ENCODE measurements at places on chromosomes 7 and 10.

DNA sequence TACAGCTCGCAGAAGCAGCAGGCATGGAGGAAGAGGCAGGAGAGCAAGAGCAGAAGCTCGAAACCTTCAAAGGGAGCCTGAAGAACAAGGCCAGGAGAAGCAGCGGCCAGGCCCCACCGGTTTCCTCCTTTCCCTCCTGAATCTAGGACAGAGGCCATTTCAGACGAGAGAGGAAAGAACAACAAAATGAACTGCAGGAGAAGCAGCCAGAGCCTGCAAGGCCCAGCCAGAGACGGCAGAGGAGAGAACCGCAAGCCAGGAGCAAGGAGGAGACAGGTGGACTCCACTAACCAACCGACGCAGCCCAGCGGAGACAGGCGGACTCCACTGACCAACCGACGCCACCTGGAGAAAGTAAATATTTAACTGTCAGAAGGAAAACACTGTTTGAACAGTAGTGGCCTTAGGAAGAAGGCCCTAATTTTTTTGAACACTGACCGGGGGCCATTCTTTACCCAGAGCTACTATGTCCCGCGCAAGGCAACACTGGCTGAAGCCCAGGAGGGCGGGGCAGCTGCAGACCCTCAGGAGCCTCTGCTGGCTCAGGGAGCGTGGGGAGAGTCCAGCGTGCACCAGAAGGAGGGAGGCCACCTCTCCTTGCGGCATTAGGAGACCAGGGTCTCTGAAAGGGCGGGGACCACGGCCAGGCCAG, 559.2 kb downstream of the PTPRN2 start:
- DNase-seq, result no peak

- no peak for DNase-seq
These were observed 306.0 kb upstream of the LRGUK start for GRCh38 chr7:133821171-133821570.

GRCh38 chr10:49360271-49361177, 35.4 kb downstream of the DRGX start:
- DNase-seq, result no peak

- DNase-seq, result no peak
These were observed 281.2 kb upstream of the VSTM2A start for GRCh38 chr7:54260941-54261371.

DNA sequence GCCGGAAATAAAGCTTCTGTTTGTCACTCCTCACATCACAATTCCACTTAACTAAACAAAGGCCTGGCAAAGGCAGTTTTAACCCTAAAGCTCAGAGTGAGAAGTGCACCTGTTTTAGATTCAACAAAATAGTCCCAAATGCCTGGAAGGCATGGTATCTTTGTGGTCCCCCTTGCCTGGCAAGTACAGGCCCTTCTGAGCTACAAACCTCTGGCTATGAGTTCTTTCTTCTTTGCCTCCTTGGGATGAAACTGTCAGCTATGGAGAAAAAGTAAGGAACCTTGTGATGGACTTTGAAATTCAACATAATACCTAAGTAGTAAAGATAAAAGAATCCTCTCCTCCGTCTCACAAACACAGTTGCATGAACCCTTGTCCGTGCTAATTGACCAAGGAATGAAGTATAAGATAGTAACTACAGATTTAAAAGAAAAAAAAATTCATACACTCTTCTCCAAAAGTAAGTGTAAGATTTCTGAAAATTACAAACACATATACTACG, 244.5 kb upstream of the ETV1 start:
- no peak for DNase-seq

- DNase-seq, result no peak
These were observed 76.0 kb upstream of the IL6 start for GRCh38 chr7:22651036-22651435.

DNA sequence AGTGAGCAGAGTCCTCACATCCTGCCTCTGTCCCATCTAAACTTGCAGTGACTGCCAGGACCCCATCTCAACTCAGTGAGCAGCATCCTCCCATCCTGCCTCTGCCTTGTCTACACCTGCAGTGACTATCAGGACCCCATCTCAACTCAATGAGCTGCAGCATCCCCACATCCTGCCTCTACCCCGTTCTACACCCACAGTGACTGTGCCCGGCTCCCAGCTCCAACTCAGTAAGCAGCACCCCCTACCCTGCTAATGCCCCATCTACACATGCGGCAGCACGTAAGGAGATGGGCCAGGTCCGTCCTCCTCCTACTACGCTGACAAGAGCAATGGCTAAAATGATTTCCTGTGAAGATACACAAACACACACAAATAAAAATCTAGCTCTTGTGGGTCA, 65.5 kb downstream of the TNS3 start:
- no peak for DNase-seq

DNA sequence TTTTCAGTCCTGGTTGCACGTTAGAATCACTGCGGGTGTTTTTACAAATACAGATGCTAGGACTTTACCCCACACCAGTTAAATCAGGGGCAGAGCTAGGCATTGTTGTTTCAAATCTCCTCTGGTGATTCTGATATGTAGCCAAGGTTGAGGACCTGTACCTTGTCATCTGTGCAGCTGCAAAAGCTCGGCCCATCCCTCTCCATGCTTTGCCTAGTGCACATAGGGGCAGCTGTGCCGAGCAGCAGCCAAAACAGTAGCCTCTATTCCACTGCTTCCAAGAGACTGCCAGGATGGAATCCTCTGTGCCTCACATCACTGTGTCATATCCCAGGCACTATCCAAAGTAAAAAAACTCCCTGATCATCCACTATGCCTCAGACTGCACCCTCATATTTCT, 181.3 kb downstream of the CDK14 start:
- no peak for DNase-seq

DNA sequence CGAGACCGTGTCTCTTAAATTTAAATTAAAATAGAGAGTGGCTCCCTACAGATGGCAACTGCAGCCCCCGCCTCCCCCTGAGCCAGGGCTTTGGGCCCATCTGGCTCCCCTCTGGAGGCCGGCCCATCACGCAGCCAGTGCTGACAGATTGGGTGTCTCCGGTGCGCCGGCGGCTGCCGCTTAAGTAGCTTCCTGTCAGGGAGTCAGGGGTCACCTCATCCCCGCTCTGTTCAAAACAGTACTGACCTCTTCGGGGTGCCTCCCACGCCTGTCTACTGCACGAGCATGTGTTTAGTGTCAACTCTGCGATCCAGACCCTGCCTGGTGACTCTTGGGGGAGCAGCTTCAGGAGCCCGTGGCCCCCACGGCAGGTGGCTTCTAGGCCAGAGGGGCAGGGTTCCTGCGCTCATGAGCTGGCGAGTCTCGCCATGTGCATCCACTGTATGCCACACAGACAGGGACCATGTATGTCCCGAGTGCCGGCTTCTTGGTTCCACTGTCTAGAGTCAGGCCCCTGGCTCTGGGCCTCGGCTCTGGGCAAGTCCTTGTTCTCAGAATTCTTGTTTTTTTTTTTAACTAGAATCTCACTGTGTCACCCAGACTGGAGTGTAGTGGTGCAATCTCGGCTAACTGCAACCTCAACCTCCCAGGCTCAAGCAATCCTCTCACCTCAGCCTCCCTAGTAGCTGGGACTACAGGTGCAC, 36.1 kb downstream of the KCTD7 start:
- no peak for DNase-seq

- DNase-seq, result no peak
These were observed 63.6 kb downstream of the ADARB2 start for GRCh38 chr10:1673568-1674345.

DNA sequence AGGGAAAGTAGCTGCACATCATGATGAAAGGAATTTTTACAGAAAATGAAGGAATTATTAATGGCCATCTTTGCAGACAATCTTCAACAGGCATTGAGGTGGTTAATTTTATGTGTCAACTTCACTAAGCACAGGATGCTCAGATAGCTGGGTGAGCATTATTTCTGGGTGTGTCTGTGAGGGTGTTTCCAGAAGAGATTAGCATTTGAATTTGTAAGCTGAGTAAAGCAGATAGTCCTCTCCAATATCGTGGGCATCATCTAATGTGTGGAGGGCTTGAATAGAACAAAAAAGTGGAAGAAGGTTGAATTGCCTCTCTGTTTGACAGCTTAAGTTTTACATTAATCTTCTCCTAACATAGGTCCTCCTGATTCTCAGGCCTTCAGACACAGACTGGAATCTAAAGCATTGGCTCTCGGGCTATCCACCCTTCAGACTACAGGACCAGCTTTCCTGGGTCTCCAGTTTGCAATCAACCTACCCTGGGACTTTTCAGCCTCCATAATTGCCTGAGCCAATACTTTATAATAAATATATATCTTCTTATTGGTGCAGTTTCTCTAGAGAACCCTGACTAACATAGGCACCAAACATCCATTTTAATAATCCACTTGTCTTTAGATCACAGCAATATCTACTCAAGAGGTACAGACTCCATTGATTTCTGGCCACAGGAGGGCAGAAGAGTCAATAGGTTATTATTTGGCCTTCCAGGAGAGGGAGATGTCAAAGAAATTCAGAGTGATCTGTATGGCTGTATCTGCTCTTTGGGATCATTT, 10.5 kb upstream of the CRPPA start:
- no peak for DNase-seq

GRCh38 chr7:124777268-124777667, 11.7 kb upstream of the GPR37 start:
- DNase-seq, result no peak

DNA sequence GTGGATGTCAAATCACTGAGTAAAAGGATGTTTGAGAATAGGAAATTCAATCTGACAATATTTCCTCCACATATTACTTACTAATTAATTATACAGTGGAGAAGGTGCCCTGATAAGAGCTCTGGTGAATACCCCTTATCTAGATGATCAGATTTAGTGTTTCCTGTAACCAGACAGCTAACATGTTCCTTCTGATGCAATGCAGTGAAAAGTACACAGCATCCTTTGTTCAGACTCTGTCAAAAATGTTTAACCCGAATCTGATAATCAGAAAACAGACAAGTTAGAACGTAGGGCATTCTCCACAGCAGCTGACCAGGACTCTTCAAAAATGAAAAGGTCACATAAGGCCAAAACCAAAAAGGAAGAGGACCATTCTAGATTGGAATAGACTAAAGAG, 46.2 kb downstream of the WDR11 start:
- no peak for DNase-seq

GRCh38 chr7:95312561-95312960, 11.8 kb downstream of the PON1 start:
- DNase-seq, result no peak

DNA sequence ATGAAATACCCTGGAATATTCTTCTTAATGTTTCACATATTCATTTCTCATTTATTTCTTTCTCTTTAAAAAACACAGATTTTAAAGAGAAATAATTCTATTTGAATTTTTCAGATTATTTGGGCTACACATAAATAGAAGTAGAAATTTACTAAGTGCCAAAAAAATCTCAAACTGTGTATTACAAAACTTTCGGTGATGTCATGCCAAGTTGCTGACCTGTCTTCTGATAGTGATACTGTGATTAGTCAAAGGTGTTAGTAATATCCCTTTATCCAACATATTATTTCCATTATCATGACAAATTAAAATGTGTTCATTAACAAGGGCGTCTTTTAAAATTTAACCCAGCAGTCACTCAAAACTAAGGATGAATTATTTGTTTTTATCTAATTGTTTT, 60.1 kb downstream of the COL28A1 start:
- no peak for DNase-seq

GRCh38 chr7:24861336-24861735, 104.1 kb upstream of the GSDME start:
- no peak for DNase-seq

- no peak for DNase-seq
These were observed 5.0 kb downstream of the KNDC1 start for GRCh38 chr10:133164816-133165555.

DNA sequence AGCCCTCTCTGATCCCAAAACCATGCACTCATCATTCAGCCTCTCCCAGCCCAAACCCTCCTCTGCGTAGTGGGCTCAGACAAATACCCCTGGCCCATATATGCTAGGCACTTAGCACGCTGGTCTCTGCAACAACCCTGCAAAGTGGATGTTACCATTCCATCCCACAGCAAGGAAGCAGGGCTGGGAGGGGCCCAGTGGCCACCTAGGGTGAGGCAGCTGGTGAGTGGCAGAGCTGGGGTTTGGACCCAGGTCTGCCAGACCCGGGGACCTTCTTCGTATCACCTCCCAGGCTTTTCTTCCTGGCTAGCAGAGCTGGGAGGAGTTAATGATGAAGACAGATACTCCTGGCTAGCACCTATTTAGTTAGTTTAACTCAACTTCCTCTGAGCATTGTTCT, 33.1 kb upstream of the SLC29A3 start:
- no peak for DNase-seq

- DNase-seq, result peak; percentile 0
These were observed 822 bp downstream of the SAMD9L start for GRCh38 chr7:93147363-93147762.

- DNase-seq, result no peak
These were observed 48.5 kb upstream of the OSBPL3 start for GRCh38 chr7:25028370-25029021.

- no peak for DNase-seq
These were observed 22.7 kb downstream of the RBM28 start for GRCh38 chr7:128321044-128321422.

GRCh38 chr10:91567815-91568214, 65.1 kb downstream of the PPP1R3C start:
- no peak for DNase-seq

DNA sequence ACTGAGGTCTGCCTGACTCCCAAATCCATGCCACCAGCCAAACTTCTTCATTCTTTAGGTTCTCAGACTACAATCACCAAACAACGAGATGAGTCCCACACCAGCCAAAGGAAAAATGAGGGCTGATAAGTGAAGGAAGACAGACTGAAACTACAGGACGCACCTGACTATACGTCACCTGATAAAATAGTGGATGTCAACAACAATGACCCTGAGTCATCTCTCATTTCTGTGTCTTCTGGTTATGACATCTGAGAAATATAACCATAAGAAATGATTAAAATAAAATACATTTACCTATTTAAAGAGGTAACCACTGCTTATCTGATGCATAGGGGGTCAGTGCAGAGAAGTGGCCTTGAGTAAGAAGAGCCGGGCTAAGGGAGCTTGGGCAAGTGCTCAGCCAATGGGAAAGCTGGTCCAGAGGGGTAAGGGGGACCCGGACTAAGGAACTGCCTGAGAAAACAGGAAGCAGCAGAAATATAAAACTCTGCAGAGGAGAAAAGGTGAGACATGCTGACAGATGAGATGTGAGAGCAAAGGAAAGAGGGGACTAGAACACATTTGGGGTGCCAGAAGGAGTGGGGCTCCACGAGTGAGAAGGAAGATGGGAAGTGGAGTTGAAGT, 51.8 kb downstream of the HIPK2 start:
- no peak for DNase-seq

DNA sequence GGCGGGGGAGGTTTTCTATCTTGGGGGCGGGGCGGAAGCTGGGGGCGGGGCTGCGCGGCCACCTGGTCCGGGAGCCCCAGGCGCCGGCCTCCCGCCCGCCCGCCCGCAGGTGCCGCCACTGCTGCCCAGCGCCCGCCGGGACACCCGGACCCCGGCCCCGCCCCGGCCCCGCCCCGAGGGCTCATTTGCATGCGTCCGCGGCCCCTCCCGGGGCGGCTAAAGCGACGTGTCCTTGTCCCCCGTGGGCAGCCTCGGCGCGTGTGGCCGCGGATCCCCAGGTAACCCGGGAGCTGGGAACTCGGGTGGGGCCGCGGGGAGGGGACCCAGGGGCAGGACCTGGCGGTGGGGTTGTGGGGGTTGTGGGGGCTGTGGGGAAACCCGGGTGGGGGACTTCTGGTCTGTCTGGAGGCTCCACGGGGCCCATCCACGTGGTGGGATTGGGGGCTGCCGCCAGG, at the start of gene BHLHA15:
TSS of gene BHLHA15 (plus strand) at position 219 of the 455 bp plus-strand sequence. CDS start 871 bp downstream, outside the sequence.
- no peak for DNase-seq

All from substantia nigra (tissue), 51 donors.